ENCODE measurements at places on chromosomes 5 and 9. TPM values are rescaled to one million over a fixed set of nuclear protein-coding genes. Genes with fewer than 3 reads are reported as not detected.
A peak's percentile ranks its signal among the peaks of the same experiment; 100 is the strongest.

Gene SLC6A18
- total RNA-seq = not detected

Gene PTGR1
- 3.0 TPM for total RNA-seq

Gene PPP3R2
- not detected for total RNA-seq

DNA sequence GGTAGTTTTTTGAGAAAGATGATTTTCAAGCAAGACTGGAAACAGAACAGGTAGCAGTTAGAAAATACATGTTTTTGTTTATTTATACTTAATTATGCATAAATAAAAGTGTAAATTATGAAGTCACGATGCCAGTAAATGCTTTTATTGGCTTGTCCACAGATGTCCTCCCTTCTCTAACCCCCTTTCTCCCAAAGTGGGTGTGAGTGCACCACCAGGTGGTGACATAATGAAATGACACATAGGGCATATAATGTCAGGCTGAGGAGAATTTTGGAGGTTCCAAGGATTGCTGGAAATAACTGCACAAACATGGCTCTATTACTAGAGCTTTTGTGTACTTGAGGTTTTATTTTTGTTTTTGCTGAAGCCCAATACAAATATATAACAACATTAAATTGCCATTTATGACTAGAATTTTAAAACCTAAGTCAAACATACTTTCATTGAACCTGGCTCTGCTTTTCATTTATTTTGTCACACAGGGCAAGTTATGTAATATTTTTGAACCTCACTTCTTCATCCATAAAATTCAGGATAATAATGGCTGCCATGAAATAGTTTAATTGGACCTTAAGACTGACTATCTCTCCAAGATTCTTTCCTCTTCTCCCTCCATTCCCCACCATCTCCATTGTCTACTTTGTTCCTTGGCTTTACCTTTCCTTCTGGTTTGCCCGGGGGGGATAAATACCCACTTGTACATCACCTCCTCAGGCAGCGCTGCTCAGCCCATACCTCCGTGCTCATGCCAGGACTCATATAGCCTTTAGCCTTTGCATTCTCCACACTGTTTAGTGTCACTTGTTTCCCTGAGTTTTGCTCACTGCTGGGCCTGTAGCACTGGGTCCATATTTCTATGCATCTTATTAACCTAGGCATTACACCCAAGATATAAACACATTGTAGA is 168.8 kb downstream of the PDE4D start:
- no peaks in the 10 kb centered on the region for H3K36me3 ChIP-seq
- peak; percentile 15 for DNase-seq
- H3K27ac ChIP-seq = no peak overlapping the region

- peak overlapping the region; percentile 98 for H3K4me3 ChIP-seq
- peaks cover 54% of the 10 kb centered on the region for H3K4me1 ChIP-seq
- peaks cover 24% of the 10 kb centered on the region for H3K36me3 ChIP-seq
- H3K27me3 ChIP-seq = no peaks in the 10 kb centered on the region
Measured at GRCh38 chr5:43484106-43484849, 613 bp upstream of the TMEM267 start.

DNA sequence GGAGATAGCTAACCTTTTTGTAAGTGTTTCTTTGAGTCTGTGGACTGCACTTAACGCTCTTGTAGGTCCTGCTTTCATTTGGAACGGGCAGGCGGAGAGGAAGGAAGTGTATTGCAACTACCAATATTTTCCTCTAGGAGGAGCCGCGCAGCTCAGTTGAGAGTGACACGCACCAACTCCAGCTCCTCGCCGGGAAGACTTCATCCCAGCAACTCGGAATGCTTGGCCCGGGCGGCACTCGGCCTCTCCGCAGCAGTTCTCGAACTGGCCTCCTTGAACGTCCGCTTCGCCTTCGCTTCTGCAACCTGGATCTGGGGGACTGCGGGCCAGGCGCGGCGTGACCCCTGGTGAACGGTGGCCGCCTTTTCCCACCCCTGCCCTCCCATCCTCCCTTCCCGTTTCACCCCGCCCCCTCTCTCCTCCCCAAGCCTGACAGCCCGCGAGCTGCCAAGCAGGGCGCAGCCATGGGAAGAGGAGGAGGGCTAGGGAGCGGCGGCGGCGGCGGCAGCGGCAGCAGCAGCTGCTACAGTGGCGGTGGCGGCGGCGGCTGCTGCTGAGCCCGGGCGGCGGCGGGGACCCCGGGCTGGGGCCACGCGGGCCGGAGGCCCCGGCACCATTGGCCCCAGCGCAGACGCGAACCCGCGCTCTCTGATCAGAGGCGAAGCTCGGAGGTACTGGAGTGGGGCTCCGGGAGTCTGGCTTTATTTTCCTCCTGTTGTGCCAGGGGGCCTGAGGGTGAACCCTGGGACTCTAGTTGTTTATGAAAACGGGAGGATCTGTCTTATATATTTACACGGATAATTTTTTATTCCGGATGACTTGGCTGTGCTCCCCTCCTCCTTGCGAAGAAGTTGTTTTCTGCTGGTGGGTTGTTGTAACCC is at the start of gene GHR:
Gene GHR, plus strand, starts transcription at position 155 of the 881 bp plus-strand sequence. CDS start 142,436 bp downstream, outside the sequence.
- peaks cover 11% of the 10 kb centered on the region for H3K27me3 ChIP-seq
- H3K4me1 ChIP-seq = no peaks in the 10 kb centered on the region
- no peak within 1 kb of the TSS for H3K27ac ChIP-seq
- DNase-seq = peak; percentile 16
- no peaks in the 10 kb centered on the region for H3K36me3 ChIP-seq

- no peak overlapping the region for H3K4me3 ChIP-seq
- no peak overlapping the region for H3K27ac ChIP-seq
- no peaks in the 10 kb centered on the region for H3K4me1 ChIP-seq
- DNase-seq = no peak
- H3K27me3 ChIP-seq = no peaks in the 10 kb centered on the region
Measured at GRCh38 chr9:16505199-16505598, 365.3 kb downstream of the BNC2 start.

Measured in activated T-cell treated with anti-CD3 and anti-CD28 coated beads, Interleukin-2, amount 50 U/mL, for 72 hours (primary cell).